D721Med (cell line): ENCODE measurements at places on chromosomes 11 and 22.

- no peak for DNase-seq
These were observed 101.5 kb downstream of the TRAF6 start for GRCh38 chr11:36408498-36409136.

GRCh38 chr22:48173061-48173772, 1410.8 kb downstream of the TBC1D22A start:
- no peak for DNase-seq

DNA sequence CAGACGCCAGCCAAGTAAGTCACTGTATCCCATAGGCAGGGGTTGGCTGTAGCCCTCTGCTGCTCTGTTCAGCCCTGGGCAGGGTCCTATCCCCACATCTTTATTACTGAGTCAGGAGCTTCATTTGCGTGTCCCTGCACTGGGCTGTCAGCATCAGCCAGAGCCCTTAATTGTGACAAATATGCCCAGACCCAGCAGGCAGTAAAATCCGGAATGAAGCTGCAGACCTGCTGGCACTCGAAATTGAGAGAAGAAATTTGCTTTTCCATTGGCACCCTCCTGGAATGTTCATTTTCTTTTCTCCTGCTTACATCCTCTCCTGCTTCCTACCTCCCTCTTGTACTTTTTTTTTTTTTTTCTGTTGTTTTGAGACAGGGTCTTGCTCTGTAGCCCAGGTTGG, 43.8 kb downstream of the CEP164 start:
- no peak for DNase-seq

DNA sequence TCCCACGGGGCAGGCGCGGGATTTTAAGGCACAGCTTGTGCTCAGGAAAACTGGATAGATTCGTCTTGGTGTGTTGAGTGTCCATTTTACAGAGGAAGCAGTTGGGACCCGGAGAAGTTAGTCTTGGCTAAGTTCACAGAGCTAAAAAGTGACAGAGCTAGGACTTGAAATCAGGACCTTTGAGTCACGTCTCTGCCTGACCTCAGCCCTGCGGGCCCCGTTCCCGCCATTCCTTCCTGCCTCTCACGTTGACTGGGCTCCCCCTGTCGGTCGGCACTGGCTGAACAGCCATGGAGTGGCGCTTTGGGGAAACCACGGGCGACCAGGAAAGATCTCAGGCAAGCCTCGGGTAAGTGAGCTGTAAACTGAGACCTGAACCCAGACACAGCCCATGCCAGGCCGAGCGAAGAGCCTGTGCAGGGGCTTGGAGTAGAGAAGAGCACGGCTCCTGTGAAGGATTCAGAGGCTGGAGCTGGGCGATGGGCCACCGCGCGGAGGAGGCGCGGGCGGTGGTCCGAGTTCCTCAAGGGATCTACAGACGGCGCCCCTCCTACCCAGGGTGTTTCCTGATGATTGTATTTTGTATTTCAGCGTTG, 54.1 kb downstream of the WNT11 start:
- peak; percentile 87 for DNase-seq

GRCh38 chr22:43526117-43526655, 114.4 kb downstream of the MPPED1 start:
- no peak for DNase-seq
